Ureter (tissue), 1 donor: ENCODE measurements at places on chromosomes 1 and 21. TPM values are rescaled to one million over a fixed set of nuclear protein-coding genes. Genes with fewer than 3 reads are reported as not detected.

KRTAP10-8 gene
- total RNA-seq, result not detected

OSCP1 gene
- total RNA-seq, result 13.4 TPM

CELA2A gene
- total RNA-seq, result 0.44 TPM

CNIH3 gene
- 5.3 TPM for total RNA-seq

RGS18 gene
- total RNA-seq, result 1.8 TPM

SCNM1 gene
- 24.2 TPM for total RNA-seq
